ENCODE measurements at places on chromosomes 6 and 20. TPM values are rescaled to one million over a fixed set of nuclear protein-coding genes. Genes with fewer than 3 reads are reported as not detected.

- H3K27me3 ChIP-seq: no peaks in the 10 kb centered on the region
- DNase-seq: no peak
- H3K27ac ChIP-seq: no peak overlapping the region
These were observed 2.4 kb upstream of the LTV1 start for GRCh38 chr6:143840595-143841265.

GRCh38 chr6:14620522-14620921, 502.9 kb downstream of the CD83 start:
- H3K27ac ChIP-seq: no peak overlapping the region
- no peak for DNase-seq
- H3K27me3 ChIP-seq: no peaks in the 10 kb centered on the region
- H3K4me3 ChIP-seq: no peak overlapping the region
- no peaks in the 10 kb centered on the region for H3K4me1 ChIP-seq

DNA sequence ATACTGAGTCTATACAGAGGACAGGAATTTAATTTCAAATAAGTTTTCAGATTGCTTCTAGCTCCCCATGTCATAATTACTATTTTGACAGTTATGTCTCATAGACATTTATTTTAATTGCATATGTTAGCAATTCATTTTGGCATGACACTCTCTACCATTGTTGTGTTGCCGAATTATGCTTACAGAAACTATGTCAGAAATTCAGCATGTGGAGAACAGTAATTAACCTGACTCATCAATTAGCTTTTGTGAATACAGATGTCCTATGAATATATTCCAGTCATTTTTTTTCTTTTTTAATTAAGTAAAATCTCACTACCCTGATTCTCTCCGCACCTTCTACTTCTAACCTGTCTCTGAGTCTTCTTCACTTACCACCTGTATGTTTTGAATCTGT, 105.1 kb downstream of the NKAIN2 start:
- no peaks in the 10 kb centered on the region for H3K4me1 ChIP-seq
- H3K4me3 ChIP-seq: no peak overlapping the region
- no peaks in the 10 kb centered on the region for H3K36me3 ChIP-seq
- no peak for DNase-seq

- H3K4me1 ChIP-seq: no peaks in the 10 kb centered on the region
- no peaks in the 10 kb centered on the region for H3K27me3 ChIP-seq
- H3K36me3 ChIP-seq: no peaks in the 10 kb centered on the region
- peak overlapping the region; percentile 1 for H3K4me3 ChIP-seq
These were observed 296.2 kb downstream of the RIMS1 start for GRCh38 chr6:72182337-72183246.

GRCh38 chr6:108588586-108588985, 27.9 kb downstream of the FOXO3 start:
- H3K4me3 ChIP-seq: no peak overlapping the region
- peak; percentile 53 for DNase-seq
- peak overlapping the region; percentile 72 for H3K27ac ChIP-seq
- no peaks in the 10 kb centered on the region for H3K27me3 ChIP-seq

GGT7 gene
- 22.3 TPM for total RNA-seq

GRCh38 chr6:156057869-156058268, 602.2 kb upstream of the NOX3 start:
- no peak overlapping the region for H3K4me3 ChIP-seq
- H3K36me3 ChIP-seq: no peaks in the 10 kb centered on the region
- no peaks in the 10 kb centered on the region for H3K27me3 ChIP-seq
- H3K27ac ChIP-seq: no peak overlapping the region
- no peak for DNase-seq
- H3K4me1 ChIP-seq: peaks cover 11% of the 10 kb centered on the region

- DNase-seq: no peak
- H3K36me3 ChIP-seq: no peaks in the 10 kb centered on the region
- no peaks in the 10 kb centered on the region for H3K4me1 ChIP-seq
These were observed 17.7 kb upstream of the BCLAF1 start for GRCh38 chr6:136307351-136307750.

ECT2L gene
- 0.30 TPM for total RNA-seq

DNA sequence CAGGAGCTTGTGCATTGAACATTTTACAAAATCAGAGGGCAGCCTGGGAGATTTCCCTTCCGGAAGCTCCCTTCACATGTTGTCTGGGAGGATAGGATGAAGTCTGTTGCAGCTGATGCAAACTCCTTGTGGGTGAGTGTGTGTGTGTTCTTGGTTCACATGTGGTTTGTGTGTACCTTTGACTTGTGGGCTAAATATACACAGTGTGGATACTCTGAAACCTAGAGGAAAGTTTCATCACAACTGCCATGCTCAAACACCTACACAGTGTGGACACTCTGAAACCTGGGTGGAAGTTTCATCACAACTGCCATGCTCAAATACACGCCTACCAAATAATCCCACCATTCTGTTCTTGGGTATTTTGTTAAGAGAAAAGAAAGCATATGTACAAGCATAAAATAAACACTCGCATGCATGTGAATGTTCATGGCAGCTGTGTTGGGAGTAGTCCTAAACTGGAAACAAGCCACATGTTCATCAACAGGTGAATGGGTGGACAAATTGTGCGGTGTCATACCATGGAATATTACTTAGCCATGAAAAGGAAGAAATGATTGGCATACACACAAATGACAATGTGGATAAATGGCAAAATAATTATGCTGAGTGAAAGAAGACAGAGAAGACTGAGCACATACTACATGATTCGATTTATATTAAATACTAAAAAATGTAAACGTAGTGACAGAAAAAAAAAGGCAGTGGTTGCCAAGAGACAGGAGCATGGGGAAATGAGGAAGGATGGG, 1.8 kb downstream of the SCP2D1 start:
- no peak overlapping the region for H3K4me3 ChIP-seq
- no peak overlapping the region for H3K27ac ChIP-seq
- no peaks in the 10 kb centered on the region for H3K27me3 ChIP-seq

DNA sequence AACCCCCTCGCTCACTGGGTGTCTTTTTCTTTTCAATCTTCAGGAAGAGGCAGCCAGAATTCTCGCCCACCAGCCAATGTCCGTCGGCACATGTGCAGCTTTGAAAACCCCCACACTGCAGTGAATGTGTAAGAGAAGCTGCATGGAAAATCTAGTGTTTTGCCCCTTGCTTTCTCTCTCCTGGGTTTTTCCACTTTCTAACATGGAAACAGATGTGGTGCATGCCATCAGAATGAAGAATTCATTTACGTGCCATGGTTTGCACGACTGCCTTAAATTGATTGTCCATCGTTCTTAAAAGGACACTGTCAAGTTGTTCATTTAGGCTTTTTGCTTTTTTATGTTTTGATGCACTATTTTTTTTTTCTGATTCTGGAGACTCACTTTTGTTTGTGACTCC, 117.1 kb upstream of the RAB32 start:
- DNase-seq: no peak
- no peaks in the 10 kb centered on the region for H3K36me3 ChIP-seq
- no peaks in the 10 kb centered on the region for H3K27me3 ChIP-seq
- no peak overlapping the region for H3K27ac ChIP-seq
- no peak overlapping the region for H3K4me3 ChIP-seq

DNA sequence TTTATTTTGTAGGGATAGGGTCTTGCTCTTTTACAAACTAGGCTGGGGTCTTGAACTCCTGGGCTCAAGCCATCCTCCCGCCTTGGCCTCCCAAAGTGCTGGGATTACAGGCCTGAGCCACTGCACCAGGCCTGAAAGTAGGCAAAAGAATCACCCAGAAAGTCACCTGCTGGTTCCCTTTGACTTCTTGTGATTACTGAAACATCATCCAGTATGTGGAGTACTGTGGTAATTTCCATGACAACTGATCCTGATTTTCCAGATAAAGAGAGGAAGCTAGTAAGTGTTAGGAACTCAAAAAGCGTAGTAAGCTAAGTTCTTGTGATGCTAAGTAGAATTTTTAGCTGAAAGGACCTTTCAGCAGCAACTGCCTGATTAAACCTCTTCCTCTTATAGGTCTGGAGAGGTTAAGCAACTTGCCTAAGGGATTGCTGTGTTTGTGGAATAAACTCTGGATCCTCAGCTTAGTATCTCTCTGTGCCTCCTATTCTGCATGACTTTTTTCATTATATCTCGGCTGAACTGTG, 16.8 kb downstream of the RALY start:
- H3K36me3 ChIP-seq: no peaks in the 10 kb centered on the region
- no peaks in the 10 kb centered on the region for H3K27me3 ChIP-seq
- no peak overlapping the region for H3K27ac ChIP-seq
- no peak for DNase-seq
- peaks cover 7% of the 10 kb centered on the region for H3K4me1 ChIP-seq

SIRPB2 gene
- total RNA-seq: 27.3 TPM

BANF2 gene
- not detected for total RNA-seq

FOXF2 gene
- 0.52 TPM for total RNA-seq

IL17A gene
- total RNA-seq: not detected

C4B gene
- total RNA-seq: 225 TPM

GRCh38 chr20:37194621-37195417, 15.5 kb upstream of the MROH8 start:
- no peaks in the 10 kb centered on the region for H3K27me3 ChIP-seq
- no peak overlapping the region for H3K4me3 ChIP-seq
- H3K27ac ChIP-seq: no peak overlapping the region

DNA sequence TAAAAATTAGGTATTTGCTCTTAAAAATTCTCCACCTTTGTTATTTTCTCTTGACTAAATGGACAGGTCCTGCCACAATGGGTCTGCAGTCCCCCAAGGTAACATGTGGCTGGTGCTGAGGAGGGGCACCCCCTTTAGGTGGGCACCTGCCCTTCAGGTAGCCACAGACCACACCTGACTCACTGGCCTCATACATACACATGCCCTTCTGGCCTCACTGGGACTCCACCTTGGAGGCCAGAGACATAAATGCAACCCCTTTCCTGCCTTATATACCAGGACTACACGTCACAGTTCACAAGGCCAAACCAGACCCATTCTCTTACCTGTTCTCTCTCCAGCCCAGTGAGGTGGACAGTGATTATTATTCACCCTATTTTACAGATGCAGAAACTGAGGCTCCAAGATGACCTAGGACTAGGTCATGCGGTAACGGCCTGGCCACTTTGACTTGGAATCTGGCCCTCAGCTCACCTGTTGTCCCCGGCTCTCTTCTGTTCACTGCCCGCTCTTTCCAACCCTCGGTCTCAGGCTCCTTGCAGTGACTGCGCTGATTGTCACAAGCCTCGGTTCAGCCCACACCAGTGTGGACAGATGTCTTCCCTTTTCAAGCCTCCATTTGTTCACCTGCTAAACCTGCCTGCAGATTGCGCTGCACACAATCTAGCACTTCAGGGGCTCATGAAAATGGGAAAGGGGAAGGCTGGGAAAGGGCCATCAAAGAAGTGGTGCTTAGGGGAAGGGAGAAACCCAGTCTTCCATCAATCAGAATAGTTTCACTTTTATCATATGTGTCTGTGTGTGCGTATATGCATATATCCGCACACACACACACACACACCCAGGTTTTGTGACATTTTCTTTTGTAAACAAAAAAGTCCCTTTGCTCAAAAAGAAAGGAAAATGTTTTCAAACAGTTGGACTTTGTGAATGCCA, 121.7 kb downstream of the BCAS1 start:
- no peaks in the 10 kb centered on the region for H3K36me3 ChIP-seq
- H3K4me3 ChIP-seq: no peak overlapping the region
- no peaks in the 10 kb centered on the region for H3K27me3 ChIP-seq
- no peak for DNase-seq

TMEM200A gene
- total RNA-seq: 8.9 TPM

- no peaks in the 10 kb centered on the region for H3K4me1 ChIP-seq
- no peak overlapping the region for H3K27ac ChIP-seq
- H3K4me3 ChIP-seq: no peak overlapping the region
- H3K27me3 ChIP-seq: no peaks in the 10 kb centered on the region
- DNase-seq: no peak
These were observed 93.7 kb upstream of the EDN1 start for GRCh38 chr6:12196326-12196936.

- H3K36me3 ChIP-seq: no peaks in the 10 kb centered on the region
- no peak overlapping the region for H3K4me3 ChIP-seq
- H3K4me1 ChIP-seq: no peaks in the 10 kb centered on the region
- H3K27me3 ChIP-seq: no peaks in the 10 kb centered on the region
These were observed 91.5 kb upstream of the RREB1 start for GRCh38 chr6:7016226-7016625.

DNA sequence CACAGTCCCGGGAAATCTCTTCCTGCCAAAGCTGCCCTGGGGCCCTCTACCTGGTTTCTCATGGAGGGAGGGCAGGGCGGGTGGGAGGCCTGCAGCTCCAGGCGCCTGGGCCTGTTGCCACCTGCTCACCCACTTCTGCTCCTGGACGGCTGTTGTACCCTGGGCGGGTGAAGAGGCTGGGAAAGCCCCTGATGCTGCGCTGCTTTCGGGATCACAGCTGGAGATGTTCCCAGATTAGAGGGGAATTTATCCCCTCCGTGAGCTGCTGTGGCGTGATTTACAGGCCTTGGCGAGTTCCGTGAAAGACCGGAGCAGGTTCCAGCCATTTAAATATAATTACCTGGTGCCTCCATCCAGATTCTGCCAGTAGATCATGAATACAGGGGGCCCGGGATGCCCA, 12.3 kb upstream of the VSTM2L start:
- H3K4me3 ChIP-seq: no peak overlapping the region
- no peak for DNase-seq
- no peaks in the 10 kb centered on the region for H3K27me3 ChIP-seq
- H3K36me3 ChIP-seq: no peaks in the 10 kb centered on the region
- H3K4me1 ChIP-seq: no peaks in the 10 kb centered on the region
- no peak overlapping the region for H3K27ac ChIP-seq

KHDC1 gene
- 2.8 TPM for total RNA-seq

DNA sequence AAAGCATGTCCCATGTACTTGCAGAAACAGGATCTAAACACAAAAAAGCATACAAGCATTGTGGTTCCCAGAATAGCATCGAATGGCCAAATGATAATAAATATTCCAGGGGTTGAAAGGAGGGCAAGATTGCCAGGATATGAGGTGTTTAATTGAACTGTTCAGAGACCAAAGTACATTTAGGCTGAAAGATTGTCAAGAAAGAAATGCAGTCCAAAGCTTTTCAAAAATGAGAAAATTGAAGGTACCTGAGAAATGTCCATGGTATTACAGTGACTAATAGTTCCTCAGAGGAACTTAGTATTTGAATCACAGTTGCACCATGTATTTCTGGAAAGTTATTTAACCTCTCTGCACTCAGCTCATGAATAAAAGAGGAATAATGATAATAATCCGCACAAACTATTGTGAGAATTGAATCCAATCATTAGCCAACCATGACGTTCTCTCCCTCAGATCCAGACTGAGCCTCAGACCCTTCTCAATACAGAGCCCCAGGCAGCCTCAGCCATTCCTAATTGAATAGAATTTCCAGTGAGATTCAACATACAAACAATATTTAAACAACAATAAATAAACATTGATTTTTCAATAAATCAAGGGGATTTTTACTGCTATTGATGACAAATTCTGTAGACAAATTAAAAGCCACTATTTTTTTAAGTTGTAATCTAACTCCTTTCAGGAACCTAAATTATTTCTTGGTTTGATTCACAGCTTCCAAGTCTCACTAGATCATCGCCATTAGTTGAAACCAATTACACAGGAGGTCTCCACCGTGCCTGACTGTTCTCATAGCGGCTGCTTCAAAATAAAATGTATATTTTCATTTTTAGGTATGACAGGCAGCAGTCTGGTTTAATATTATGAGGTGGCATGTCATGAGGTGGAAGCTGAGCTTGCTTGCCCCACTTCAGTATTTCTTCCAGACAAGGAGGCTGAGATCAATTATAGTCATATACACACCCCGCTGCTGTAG, 144.3 kb upstream of the TENT5A start:
- no peak overlapping the region for H3K4me3 ChIP-seq
- no peak overlapping the region for H3K27ac ChIP-seq
- H3K36me3 ChIP-seq: no peaks in the 10 kb centered on the region

GRCh38 chr6:7727086-7727945, 1.4 kb downstream of the BMP6 start:
- H3K4me1 ChIP-seq: no peaks in the 10 kb centered on the region
- H3K27ac ChIP-seq: no peak overlapping the region
